GOT3 (cell line): ENCODE measurements at places on chromosomes 12 and 14.

- DNase-seq = no peak
Observed at GRCh38 chr12:109359131-109359690, 11.5 kb downstream of the MYO1H start.

DNA sequence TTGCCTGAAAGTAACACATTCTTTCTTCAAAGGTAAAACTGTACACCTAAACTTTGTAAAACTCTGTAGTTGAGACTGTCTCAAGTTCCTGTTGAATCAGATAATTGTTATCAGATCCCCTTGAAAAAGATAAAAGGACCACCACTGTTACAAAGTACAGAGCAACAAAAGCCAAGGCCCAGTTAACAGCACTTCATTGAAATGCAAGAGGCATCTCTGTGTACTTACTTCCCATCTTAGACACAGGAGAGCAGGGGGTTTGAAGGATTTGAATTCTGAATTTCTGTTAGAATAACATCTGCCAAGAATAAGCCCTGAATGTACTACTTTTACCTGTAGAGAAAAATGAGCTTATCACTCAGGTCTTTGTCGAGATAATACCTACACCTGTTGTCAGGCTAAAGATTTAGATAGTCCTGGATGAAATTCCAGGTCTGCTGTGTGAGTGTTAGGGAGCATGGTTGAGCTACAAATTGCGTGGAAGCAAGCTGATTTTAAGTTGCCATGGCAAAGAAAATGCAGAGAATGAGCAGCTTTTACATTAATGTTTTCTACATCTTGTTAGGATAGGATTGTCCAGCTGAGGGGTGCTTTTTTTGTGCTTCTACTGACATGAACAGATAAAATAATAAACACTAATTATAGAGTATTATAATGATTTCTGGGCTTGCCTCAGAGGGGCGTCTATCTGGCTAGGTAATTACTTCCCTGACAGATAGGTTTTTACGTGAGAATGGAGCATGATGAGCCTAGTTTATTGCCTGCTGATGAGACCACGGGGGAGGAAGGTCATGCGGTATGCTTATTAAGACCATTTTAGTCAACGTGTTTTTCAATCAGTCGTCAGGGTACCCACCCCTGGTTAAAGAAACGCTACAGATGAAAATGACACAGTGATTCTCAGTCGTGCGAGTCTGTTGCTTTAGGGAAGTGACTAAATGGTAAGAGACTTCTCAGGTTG, 309.2 kb downstream of the PAWR start:
- DNase-seq = no peak

- no peak for DNase-seq
Observed at GRCh38 chr14:22658946-22659345, 14.8 kb upstream of the OR6J1 start.

- DNase-seq = no peak
Observed at GRCh38 chr12:116760622-116761020, 22.5 kb downstream of the RNFT2 start.

DNA sequence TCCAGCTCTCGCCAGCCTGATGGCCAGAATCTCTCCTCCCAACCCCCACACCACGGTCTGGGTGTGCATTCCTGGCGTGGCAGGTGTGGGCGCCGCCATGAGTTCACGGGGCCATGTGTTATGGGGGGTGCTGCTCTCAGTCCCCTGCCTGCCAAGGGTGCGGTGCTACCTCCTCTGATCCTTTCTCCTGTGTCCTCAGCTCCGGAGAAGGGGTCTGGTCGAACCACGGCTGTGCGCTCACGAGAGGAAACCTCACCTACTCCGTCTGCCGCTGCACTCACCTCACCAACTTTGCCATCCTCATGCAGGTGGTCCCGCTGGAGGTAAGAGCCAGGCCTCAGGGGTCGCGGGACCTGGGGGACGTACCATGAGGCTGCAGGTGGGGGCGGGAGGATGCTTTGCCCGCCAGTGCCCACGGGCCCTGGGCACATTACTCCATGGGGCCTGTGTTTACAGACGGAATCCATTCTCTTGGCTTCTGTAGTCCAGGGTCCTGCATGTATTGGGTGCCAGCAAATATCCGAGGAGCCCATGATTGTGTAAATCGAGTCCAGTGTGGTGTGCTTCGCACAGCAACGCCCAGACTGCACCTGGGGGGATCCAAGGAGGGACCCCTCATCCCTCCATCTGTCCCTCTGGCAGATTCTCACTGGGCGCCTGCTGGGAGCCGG, 130.8 kb downstream of the ADGRD1 start:
- no peak for DNase-seq

DNA sequence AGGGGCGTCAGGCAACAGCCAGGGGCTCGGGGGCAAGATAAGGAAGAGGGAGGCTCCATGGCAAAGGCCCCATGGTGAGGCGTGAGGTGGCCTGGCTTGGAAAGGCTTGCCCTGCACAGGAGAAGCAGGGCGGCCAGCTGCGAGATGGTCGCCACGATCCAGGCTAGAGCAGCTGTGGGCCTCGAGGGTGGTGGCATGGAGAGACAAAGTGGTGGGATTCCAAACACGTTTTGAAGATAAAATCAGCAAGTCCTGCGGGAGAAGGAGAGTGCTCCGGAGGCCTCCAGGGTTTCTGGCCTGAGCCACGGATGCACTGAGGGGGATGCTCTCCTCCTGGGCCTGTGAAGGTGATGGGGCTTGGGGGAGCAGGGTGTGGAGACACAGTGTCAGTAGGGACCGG, 20.5 kb upstream of the DLK1 start:
- DNase-seq = no peak

GRCh38 chr12:80513211-80513610, 69.2 kb downstream of the PTPRQ start:
- DNase-seq = no peak

GRCh38 chr14:22491683-22492621, 97.1 kb downstream of the DAD1 start:
- DNase-seq = no peak
